ENCODE measurements at places on chromosomes 4 and X. TPM values are rescaled to one million over a fixed set of nuclear protein-coding genes. Genes with fewer than 3 reads are reported as not detected.
A peak's percentile ranks its signal among the peaks of the same experiment; 100 is the strongest.

GRCh38 chr4:25030277-25031076 lies at the start of gene LGI2:
LGI2 (minus strand) TSS chr4:25030946; CDS start chr4:25030693, 253 bp downstream.
- peaks cover 26% of the 10 kb centered on the region for H3K27me3 ChIP-seq
- no peaks in the 10 kb centered on the region for H3K36me3 ChIP-seq
- DNase-seq: peak; percentile 61

Gene PLCXD1
- 28.6 TPM for total RNA-seq

DNA sequence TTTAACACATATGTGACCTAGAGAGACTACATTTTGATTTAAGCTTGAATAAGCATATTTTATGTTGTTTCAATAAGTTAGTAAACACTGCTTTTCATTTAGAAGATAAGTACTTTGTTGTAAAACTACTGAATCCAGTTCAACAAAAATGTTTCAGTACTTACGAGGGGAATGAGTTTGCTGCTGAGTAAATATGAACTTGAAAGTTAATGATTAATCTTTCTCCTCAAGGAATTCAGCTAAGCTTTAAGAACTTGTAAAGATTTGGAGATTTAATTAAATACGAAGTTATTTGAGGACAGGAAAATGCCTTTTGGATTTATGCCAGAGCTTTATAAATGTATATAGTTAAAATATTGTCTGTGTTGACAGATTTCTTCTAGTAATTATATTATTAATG lies 933.0 kb upstream of the LCORL start:
- no peak overlapping the region for H3K27ac ChIP-seq
- no peaks in the 10 kb centered on the region for H3K4me1 ChIP-seq
- H3K4me3 ChIP-seq: no peak overlapping the region

DNA sequence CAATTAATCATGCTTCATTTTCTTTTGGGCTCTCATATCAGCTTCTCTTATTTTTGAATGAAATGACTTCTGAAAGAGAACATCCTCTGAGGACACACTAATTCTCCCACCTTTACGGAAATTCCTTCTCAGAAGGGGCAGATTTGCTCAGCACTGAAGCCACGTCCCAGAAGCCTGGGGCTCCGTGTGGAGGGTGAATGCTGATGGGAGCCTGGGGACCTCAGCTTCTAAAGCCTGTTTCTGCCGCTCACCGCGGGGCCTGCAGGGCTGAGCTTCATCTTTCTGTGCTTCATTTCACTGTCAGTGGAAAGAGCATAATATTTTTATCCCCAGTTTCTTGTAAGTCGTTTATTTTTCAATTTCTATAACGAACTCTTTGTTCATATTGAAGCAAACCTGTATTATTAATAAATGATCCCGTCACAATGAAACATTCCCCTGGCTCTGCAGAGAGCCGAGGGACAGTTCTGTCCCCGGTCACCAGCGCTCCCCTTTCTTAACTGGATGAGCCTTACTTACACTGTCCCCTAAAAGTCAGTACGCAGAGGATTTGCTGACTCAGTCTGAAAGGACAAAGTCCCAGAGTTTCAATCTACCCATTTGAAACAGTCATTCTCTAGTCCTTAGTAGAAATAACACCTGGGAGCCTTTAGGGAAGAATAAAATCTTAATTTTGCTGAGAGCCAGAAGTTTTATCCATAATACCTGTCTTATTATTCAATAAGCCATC lies 364.6 kb upstream of the FAT1 start:
- H3K27me3 ChIP-seq: no peaks in the 10 kb centered on the region
- peaks cover 4% of the 10 kb centered on the region for H3K4me1 ChIP-seq
- H3K36me3 ChIP-seq: no peaks in the 10 kb centered on the region
- H3K4me3 ChIP-seq: no peak overlapping the region

Gene DCX
- total RNA-seq: 46.3 TPM

Gene PDZD11
- 44.9 TPM for total RNA-seq

DNA sequence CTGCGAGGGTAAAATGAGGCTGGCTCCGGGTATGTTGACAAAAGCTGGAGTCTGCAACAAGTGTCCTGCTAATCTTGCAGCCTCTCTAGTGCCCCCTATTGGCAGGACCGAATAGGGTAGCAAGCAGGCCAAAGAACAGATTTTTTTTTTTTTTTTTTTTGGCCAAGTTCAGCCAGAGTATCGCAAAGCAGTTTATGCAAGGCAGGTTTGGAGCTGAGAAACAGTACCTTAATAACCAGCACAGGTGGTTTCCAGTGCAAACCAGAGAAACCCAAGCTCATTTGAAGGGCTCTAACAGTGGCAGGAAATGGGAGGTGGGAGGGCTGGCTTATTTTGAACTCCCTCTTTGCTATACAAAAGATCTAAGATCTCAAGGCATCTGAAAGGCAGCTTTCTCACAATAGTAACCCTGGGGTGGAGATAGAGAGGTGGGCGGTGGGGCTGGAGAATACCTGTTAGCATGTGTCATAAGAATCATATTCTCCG lies 38.2 kb upstream of the OCIAD2 start:
- H3K36me3 ChIP-seq: no peaks in the 10 kb centered on the region
- no peak overlapping the region for H3K4me3 ChIP-seq
- H3K27ac ChIP-seq: no peak overlapping the region
- H3K27me3 ChIP-seq: no peaks in the 10 kb centered on the region
- no peak for DNase-seq
- no peaks in the 10 kb centered on the region for H3K4me1 ChIP-seq

- no peak overlapping the region for H3K27ac ChIP-seq
- H3K4me1 ChIP-seq: no peaks in the 10 kb centered on the region
- no peaks in the 10 kb centered on the region for H3K36me3 ChIP-seq
- no peak for DNase-seq
Measured at GRCh38 chr4:98710831-98711230, 52.4 kb upstream of the TSPAN5 start.

- no peak for DNase-seq
- H3K4me1 ChIP-seq: no peaks in the 10 kb centered on the region
- H3K27ac ChIP-seq: no peak overlapping the region
- no peak overlapping the region for H3K4me3 ChIP-seq
- H3K27me3 ChIP-seq: no peaks in the 10 kb centered on the region
- H3K36me3 ChIP-seq: no peaks in the 10 kb centered on the region
Measured at GRCh38 chr4:33914386-33914785, 2329.9 kb downstream of the ARAP2 start.

GRCh38 chr4:132101526-132101925 lies 1047.6 kb upstream of the PCDH10 start:
- no peak overlapping the region for H3K4me3 ChIP-seq
- H3K36me3 ChIP-seq: no peaks in the 10 kb centered on the region
- H3K4me1 ChIP-seq: no peaks in the 10 kb centered on the region
- no peaks in the 10 kb centered on the region for H3K27me3 ChIP-seq
- no peak overlapping the region for H3K27ac ChIP-seq
- no peak for DNase-seq

DNA sequence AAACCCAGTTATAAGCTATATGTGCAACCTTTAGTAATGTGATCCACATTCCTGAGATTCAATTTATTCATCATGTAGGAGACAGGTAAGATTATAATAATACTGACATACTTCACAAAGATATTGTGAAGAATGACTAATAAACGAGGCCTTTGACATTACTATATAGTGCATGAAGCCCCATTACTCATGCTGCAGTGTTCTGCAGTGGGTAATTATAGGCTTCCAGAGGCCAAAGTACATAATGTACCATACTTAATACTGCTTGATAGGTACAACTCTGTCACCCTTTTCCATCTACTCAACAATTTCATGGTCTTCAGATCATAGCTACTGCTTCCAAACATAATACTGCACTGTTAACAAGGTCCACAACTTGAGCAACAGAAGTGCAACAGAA lies 68.9 kb downstream of the COL25A1 start:
- no peak for DNase-seq
- no peaks in the 10 kb centered on the region for H3K27me3 ChIP-seq
- no peak overlapping the region for H3K27ac ChIP-seq
- no peaks in the 10 kb centered on the region for H3K4me1 ChIP-seq
- no peak overlapping the region for H3K4me3 ChIP-seq

Gene TMEM144
- 16.3 TPM for total RNA-seq

- H3K4me3 ChIP-seq: no peak overlapping the region
- no peaks in the 10 kb centered on the region for H3K36me3 ChIP-seq
- H3K27me3 ChIP-seq: no peaks in the 10 kb centered on the region
- peak; percentile 43 for DNase-seq
Measured at GRCh38 chr4:35939751-35940150, 304.6 kb downstream of the ARAP2 start.

DNA sequence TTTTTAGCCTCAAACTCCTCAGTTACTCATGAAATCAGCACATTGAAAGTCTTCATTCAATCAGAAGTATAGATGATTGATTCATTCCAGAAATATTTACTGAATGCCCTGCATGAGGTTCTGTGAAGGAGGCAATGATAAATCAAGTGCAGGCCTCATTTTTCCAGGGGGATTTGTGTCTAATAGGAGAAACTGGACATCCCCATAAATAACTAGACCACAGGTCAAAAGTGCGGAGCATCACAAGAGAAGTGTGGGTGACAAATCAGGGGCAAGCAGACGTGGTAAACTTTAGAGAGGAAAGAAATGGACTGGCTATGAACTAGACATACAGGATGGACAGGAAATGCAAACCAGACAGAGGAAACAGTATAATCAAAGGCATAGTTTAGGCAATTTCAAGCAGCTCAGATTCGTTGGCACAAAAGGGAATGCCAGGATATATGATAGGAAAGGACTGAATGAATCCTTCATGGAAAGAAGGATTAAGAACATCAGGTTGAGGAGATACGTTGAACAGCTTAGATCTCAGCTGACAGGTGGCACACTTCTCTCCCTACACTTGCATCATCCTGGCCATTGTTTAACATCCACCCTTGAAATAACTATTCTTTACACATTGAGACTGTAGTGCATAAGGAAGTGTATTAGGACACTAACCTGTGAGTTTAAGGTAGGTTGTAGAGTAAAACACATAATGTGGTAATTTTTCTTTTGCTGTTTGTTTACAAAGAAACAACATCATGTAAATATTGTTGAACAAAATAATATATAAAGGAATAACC lies 69.6 kb upstream of the RASGEF1B start:
- H3K36me3 ChIP-seq: no peaks in the 10 kb centered on the region
- no peak overlapping the region for H3K4me3 ChIP-seq
- H3K27me3 ChIP-seq: no peaks in the 10 kb centered on the region
- H3K27ac ChIP-seq: no peak overlapping the region

DNA sequence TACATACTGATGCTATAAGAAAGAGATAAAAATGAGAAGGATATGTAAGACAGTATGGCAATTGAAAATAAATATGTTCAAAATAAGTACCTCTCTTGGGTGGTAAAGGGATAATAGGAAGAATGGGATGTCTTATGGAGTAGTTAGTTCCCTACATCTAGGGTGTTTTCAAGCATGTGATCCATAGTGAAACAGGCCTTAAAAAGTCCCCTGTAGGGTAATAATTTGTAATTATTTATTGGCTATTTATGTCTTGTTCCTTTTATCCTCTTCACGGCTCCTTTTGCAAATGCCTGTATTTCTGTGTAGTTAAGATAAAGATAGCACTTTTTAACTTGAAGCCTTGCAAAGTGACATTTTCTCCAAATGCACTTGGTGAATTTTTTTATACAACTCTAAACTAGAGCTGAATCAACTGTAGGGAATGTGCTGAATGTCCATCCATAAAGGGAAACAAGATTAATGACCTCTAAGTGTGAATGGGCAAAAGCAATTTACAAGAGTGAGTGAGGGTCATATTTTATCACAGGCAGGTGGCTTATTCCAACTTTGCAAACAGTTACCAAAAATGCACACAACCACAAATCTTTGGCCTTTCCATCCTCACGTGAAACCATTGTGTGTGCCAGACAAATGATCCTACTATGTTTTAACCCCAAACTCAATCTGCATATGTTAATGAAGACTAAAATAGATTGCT lies 299.0 kb downstream of the KCNIP4 start:
- no peak overlapping the region for H3K27ac ChIP-seq
- H3K4me3 ChIP-seq: no peak overlapping the region
- no peaks in the 10 kb centered on the region for H3K36me3 ChIP-seq
- no peaks in the 10 kb centered on the region for H3K4me1 ChIP-seq
- no peak for DNase-seq
- H3K27me3 ChIP-seq: no peaks in the 10 kb centered on the region

DNA sequence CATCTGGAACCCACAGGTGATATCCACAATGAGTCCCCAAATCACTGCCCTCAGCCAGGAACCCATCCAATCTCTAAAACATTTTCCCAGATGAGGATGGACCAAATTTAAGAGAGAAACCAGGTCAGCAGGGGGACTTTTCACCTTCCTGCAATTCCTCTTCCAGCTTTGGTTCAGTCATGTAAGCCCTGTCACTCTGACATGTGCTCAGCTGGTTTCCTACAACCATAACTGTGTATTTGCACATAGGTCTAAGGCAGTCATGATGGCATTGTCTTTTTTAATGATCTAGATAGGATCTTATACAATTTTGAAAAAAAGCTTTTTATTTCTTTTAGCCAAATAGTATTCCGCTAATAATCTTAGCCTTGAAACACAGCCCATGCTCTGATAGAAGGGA lies 6.5 kb downstream of the CXXC4 start:
- H3K36me3 ChIP-seq: no peaks in the 10 kb centered on the region
- H3K4me3 ChIP-seq: no peak overlapping the region
- no peak for DNase-seq
- H3K4me1 ChIP-seq: peaks cover 6% of the 10 kb centered on the region

DNA sequence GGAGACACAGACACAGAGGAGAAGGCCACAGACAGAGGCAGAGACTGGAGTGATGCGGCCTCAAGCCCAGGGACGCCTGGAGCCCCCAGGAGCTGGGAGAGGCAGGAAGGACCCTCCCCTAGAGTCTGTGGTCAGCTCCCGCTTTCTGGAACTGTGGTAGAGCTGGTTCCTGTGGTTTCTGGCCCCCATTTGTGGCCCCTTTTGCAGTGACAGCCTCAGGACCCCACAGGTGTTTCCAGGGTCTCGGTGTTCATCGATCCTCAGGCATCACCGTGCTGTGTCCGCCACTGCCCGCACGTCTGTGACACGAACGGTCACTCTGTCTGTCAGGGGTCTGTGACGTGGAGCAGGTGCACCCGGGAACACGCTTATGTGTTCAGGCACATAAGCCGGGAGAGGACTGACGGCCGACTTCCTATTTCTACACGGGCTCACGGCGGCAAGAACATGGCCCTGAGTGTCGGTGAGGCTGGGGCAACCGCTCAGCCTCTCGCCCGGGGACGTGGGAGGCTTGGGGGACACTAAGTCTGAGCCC lies 7.9 kb downstream of the GTPBP6 start:
- no peak for DNase-seq
- no peaks in the 10 kb centered on the region for H3K4me1 ChIP-seq
- no peaks in the 10 kb centered on the region for H3K27me3 ChIP-seq
- H3K27ac ChIP-seq: no peak overlapping the region
- H3K36me3 ChIP-seq: peaks cover 85% of the 10 kb centered on the region

DNA sequence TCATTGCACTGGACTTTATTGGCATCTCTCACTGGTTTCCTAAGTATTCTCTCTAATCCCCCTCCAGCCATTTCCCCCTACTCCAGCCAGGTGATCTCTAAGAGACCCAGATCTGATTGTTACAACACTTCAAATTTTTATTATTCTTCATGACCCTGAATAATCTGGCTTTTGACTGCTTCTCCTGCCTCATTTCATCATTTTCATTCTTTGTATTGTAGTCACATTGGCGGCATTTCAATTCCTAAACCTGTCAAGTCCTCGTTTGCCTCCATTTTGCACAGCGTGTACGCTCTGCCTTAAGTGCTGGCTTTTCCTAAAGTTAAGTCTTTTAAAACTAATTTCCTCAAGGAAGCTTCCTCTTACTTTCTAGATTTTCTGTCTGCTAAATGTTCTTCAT lies 31.6 kb downstream of the UBE2K start:
- H3K4me3 ChIP-seq: no peak overlapping the region
- no peaks in the 10 kb centered on the region for H3K4me1 ChIP-seq
- H3K36me3 ChIP-seq: no peaks in the 10 kb centered on the region
- no peak overlapping the region for H3K27ac ChIP-seq

GRCh38 chrX:19745077-19745476 lies 142.3 kb downstream of the SH3KBP1 start:
- DNase-seq: no peak
- H3K27me3 ChIP-seq: peaks cover 2% of the 10 kb centered on the region
- H3K4me3 ChIP-seq: no peak overlapping the region
- H3K27ac ChIP-seq: no peak overlapping the region
- H3K36me3 ChIP-seq: no peaks in the 10 kb centered on the region

Gene CYTL1
- 4.6 TPM for total RNA-seq

Data from spinal cord (tissue), 10 donors.